AG09309 (cell line): ENCODE measurements at places on chromosomes 7 and 10.

DNA sequence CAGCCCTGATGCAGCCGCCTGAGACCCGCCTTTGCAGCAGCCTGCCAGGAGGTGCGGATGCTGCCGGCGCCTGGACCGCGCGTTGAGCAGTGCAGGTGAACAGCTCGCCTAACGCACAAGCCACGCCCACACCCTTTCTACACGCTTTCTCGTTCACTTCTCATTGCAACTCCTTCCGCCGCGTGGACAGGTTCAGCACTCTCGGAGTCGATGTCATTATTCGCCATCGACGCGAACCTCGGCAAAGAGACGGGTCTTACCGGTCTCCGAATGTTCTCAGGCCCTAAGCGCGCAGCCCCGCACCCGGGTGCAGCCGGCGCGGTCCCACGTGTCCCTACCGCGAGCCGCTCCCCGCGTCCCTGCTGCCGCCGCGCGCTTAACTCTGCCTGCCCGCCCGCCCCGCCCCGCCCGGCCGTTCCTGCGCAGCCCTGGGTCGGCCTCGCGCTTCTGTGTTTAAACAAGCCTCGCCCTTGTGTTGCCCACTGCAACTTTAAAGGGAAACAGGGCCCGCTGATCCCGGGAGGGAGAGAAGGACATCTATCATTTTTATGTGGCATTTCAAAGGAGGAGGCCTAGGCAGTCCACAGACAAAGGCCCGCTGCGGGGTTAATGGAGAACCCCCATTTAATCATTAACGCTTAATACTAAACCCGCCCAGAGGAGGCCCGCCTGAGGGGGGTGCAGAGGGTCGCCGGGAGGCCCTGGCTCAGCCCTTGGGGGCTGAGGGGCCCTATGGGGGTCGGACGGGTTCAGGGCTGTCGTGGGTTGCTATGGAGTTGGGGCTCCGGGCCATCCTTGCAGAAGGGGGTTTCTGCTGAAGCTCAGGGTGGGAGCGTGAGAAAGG lies 128.5 kb downstream of the WDR11 start:
- DNase-seq, result no peak

DNA sequence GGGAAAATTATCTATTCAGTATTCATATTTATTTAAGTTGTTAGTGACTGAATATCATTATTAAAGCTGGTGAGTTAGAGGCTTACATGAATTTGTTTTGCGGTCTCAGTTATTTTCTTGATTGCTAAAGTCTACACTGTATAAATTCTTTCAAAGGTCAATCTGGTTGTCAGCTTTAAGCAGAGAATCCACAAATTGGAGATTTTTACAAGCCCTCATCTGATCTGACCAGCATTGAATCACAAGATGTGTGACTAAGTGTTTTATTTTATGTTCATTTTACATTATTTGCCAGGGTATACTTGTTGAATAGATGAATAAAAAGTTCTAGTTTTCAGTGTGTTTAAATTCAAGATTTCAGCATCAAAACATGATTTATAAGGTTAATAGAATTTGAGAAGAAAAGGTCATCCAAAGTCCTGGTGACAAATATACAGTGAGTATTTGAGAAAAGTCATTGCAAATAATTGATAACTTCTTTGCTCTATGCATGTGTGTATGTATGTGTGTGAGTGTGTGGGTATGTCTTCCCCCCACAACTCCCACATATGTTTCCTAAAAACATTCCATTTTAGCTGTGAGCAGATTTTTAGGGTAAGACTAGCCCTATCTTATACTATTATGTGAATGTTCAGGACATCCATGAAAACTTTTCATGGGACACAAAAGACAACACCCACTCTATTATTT lies 4.4 kb downstream of the SEMA3A start:
- peak; percentile 40 for DNase-seq

DNA sequence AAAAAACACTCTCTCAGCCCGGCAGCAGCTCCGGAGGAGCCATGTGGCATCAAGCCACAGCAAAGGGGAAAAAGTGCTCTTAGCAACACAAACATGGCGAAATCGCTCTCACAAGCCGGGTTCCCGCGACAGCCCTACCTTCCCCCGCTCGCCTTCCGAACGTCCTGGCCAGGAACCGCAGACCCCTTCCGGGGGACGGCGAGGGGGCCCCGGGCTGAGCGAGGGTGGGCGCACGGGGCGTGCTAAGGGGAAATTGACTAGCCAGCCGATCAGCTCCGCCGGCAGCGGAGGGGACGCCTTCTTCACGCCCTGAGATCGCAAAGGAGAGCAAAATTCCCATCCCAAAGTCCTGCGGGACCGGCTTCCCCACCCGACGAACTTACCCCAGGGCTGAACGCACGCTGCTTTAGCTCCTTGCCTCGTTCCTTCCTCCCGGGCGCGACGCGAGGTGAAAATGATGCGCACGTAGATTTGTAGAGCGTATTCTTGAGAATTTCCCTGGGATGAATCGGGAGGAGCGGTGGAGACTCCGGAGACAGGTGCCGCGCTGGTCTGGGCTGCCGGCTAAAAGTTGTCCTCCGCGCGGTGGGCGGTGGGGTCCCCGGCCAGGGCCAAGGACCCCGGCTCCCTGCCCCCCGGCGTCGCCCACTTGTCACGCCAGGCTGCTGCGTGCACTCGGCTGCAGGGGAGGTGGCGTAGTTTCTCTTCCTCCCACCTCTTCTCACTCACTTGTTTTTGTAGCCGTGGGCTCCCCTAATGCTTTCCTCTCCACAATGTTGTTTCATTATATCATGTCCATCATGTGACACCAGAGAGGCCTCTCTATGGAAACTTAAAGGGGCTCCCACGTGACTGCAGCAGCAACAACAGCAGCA lies 220.1 kb upstream of the MKLN1 start:
- DNase-seq, result no peak

DNA sequence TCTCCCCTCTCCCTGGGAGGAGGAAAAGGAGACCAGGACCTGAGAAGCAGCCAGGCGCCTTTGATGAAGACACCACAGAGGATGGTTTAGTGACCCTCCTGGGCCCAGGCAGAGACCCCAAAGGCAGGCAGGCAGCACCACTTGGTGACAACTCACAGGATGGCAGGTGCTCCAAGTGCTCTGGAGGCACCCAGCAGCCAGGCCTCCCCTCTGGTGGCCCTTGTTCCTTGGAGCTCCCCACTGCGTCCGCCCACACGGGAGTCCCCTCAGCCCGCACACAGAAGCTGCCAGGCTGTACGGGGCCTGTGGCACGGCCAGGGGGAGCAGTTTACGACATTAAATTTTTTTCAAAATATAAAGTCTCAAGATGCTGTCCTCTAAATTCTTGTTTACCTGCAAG lies 607.1 kb upstream of the FOXK1 start:
- DNase-seq, result no peak

- peak; percentile 66 for DNase-seq
These were observed 4.6 kb upstream of the C10orf95 start for GRCh38 chr10:102455893-102456471.

DNA sequence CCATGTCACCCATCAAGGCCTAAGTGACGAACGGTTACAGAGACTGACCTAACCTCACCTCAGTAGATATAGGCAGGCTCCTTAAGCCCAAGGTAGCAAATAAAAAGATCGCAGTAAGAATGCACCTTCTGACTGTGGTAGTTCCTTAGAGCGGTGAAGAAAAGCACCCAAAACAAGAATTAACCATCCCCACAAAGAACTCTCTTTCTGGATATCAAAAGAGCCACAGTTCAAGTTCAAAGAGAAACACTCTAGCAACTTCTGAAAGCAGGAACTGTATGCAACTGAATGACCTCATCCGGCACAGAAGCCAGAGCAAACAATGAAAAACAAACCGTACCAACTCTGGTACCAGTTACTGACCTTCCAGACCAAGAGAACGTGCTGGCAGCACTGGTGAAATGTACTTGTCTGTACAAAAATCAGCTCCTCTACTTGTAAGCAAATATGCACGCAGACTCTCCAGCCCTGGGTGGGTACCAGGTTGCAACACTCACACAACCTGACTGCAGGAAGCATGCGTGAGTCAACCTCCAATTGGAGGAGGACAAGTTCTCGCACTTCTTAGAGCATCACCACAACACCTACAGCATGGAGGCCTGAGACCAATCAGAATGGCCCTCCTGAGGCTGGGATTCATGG lies 202.7 kb downstream of the FAM107B start:
- no peak for DNase-seq

DNA sequence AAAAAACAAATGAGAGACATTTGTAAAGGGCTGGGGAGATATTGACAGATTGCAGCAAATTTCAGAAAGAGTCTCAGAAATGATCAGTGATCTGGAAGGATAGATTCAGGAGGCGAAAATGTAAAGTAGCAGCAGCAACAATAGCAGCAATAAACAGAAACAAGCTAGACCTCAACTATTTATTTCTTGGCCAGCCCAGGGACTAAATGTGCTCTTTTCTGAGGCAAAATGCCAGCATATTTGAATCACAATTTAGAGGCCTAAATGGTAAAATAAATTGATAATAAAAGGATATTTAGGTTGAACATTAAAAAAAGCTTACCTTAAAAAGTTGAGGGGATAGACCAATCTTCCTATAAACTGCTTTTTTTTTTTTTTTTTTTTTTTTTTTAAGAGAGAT lies 134.6 kb upstream of the ITGB1 start:
- no peak for DNase-seq

DNA sequence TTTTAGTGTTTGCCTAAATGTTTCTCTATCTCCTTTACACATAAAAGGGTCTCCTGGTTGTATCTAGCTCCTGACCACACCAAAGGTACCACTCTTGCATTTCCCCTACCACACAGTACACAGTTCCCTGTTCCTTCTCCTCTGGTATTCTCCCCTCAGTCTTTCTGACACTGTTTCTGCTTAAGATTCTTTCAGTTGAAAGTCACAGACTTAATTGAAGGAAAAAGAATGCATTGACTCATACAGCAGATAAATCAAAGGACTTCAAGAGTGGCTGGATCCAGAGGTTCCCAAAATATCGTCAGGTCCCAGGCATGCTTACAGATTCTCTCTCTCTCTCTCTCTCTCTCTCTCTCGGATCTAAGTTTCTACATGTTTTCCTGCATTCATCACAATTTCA lies 185.6 kb upstream of the LRGUK start:
- DNase-seq, result peak; percentile 69

DNA sequence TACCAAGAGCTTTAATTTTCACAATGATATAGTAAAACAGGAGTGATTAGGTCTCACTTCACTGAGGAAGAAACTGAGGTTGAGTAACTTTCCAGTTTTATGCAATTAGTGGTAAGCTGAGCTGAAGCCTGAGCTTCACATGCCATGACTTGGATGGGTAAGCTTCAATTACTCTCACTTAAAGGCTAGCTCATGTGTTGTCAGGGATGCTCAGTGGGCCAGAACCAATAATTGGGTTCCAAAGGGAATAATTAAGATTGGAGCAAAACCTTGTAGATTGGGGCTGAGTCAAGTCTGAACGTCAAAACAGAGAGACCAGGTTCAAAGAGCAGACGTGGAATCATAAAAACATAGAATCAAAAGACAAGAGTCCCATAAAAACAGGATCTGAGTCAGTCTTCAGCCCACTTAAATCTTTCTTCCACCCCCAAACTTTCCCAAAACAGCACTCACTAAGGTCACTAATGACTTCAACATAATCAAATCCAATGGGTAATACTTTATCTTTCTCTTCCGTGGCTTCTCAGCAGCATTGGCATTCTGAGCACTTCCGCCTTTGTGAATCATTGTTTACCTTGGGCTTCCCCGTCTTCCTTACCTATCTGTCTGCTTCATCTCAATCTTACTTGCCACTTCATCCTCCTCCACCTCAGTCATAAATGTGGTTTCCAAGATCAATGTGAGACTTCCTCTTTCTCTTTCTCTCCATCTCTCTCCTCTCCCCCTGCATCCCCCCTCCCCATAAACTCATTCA lies 23.0 kb upstream of the EGFR start:
- DNase-seq, result peak; percentile 60

DNA sequence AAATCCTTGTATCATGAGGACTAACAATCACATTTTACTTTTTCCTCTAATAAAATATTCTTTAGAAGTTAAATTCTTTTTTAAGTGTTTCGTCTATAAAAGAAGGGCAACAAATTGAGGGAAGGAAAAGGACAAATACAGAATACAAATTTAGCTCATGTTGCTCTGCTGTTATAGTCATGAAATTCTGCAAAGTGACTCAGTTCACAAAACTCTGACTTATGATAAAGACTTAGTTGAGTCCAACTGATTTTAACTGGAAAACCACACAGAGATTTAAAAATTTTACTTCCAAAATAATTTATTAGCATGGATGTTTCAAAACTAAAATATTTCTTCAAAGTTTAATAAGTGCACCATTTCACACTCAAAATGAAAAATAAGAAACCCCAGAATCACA lies 75.0 kb upstream of the GPR22 start:
- DNase-seq, result peak; percentile 41

- DNase-seq, result no peak
These were observed 45.5 kb downstream of the SLIT1 start for GRCh38 chr10:97140049-97140846.

GRCh38 chr7:146858690-146859089 lies 742.1 kb downstream of the CNTNAP2 start:
- no peak for DNase-seq

DNA sequence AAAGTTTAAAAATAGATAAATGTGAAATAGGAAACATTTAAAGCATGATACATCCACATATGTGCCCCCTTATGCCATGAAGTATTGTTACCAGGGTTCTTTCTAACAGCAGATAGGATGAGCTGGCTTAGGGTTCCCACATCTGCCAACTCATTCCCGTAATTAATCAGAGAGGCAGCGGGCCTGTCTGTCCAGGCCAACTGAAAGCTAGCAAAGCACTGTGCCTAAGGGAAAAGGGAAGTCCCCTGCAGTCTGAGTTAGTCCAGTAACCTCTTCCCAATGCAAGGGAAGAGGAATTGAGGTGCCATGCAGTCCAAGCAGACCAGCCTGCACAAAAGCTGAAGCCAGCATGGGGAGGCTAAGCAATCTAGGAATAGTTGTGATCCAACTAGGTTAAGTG lies 18.3 kb upstream of the ZC3HAV1L start:
- DNase-seq, result no peak

DNA sequence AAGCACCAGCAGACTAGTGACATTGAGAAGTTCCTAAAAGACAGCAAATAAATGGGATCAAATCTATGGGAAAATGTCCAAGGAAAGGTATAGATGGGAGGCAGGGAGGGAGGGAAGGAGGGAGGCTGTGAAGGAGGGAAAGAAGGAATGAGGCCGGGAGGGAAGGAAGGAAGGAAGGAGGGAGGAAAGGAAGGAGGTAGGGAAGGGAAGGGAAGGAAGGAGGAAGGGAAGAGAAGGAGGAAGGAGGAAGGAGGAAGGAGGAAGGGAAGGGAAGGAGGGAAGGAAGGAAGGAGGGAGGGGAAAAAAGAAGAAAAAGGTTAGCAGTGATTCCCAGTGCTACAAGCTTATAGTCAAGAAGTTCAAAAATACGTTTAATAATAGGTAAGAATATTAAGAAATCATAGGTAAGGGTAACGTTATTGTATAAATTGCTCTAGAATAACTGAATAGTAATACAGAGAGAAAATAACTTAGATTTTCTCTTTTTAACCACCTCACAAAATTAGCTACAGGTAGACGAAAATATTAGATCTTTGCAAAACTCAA lies 106.9 kb downstream of the LMBR1 start:
- DNase-seq, result no peak

GRCh38 chr10:91220954-91221675 lies 652 bp downstream of the PCGF5 start:
- DNase-seq, result no peak

DNA sequence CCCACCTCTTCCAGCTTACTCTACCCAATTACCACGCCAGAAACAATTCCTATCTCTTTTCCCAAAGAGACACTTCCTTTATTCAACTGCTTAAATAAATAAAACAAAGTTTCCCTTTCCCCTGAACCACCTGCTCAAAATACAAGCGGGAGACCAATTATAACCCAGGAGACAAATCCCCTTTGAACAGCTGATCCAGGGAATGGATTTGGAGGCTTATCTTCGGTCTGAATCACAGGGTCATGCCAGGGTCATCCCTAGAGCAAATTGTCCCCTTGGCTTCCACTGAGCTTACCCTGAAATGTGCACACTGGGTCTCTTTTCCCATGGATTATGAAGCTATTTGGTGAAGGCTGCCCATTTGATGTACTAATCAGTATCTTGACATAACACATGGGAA lies 99.9 kb upstream of the JAZF1 start:
- DNase-seq, result no peak
